Stimulated activated CD4-positive, alpha-beta T cell treated with anti-CD3 and anti-CD28 coated beads, Interleukin-1b, Interleukin-23, amount 100 ng/mL, for 1 hour (primary cell): ENCODE measurements at places on chromosomes 6 and 20.

GRCh38 chr20:36217226-36217625 is 19.1 kb upstream of the AAR2 start:
- no peak for DNase-seq

DNA sequence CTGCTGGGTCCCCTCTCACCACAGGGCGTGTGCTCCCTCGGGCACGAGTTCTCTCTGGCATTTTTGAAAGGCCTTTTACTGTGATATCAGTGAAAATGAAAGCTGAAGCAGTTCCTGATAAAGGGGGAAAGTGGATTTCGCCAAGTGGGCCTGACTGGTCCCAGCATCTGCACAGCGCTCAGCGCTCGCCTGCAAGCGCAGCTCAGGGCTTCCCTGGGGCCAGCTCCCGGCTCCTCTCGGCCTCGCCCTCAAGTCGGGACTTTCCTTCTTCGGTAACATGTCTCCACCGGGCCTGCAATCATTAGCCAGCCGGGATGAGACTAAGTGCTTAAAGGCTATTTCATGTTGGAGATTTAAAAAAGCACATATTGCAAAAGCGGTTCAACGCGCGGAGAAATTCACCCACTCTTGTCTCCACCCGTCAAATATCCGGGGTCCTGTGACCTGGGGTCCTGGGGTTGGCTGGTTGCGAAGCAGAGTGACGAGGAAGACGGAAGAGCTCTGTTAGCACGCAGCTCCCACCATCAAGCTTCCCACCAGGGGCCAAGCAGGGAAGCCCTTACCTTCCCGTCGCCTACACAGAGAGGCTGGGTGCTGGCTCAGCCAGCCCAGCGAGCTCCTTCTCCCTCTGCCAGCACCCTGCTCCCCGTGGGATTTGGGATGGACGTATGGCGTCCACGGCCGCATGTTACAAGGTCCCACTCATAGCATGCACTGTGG is 114.1 kb downstream of the SMOC2 start:
- no peak for DNase-seq

GRCh38 chr6:151095538-151096254 is 144.1 kb upstream of the AKAP12 start:
- no peak for DNase-seq

DNA sequence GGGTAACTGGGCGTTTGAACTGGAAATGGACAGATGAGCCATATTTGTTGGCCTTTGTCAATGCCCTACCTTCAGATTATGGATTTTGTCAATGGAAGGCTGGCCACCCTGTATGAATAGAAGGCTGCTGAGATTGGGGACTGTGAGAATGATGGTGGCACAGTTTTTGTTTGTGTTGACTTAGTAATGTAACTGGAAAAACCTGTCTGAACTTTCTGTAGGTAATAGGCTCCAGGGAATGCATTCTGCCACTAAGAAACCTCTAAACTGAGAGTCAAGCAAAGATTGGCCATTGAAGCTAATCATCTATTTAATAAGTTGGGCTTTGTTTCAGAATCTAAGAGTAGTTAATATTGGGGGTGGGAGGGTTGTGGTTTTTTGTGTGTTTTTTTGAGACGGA is 97.5 kb downstream of the FOXO3 start:
- DNase-seq, result no peak

DNA sequence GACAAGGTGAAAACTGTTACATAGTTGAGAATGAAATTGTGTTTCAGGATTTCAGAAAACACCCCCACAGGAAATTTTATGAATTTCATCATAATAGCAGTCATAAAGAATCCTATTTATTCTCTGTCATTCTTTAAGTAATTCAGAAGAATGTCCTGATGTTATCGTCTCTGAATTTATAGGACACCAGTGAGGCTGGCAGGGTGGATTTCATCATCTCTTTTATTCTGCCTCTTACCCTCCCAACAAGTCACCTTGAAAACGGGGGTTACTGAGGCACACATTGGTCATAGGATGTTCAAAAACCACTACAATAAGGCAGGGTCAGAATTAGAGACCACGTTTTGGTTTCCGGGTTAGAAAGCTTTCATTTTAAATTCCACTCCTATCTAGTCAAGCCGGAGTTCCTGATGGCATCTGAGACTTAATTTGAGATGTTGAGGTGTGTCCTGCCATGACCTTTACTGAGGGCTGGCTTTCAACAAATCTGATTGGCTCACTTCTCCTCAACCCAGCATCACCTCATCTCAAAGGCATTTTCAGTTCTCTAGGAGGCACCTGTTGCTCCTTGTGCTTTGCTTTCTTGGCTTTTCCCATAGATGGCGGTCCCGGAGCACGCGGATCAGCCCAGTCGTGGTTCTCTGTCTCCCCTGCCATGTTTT is 230.6 kb upstream of the SUPT3H start:
- no peak for DNase-seq

DNA sequence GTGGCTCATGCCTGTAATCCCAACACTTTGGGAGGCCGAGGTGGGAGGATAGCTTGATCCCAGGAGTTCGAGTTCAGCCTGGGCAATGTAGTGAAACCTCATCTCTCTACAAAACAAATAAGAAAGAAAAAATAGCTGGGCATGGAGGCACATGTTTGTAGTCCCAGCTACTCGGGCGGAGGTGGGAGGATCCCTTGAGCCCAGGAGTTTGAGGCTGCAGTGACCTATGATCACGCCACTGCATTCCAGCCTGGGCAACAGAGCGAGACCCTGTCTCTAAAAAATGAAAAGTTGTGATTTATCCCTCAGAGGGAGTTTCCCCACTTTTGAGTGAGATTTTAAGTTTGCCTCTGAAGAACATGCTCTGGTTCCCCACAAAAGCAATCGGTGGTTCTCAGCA is 17.4 kb upstream of the BMP7 start:
- DNase-seq, result no peak

DNA sequence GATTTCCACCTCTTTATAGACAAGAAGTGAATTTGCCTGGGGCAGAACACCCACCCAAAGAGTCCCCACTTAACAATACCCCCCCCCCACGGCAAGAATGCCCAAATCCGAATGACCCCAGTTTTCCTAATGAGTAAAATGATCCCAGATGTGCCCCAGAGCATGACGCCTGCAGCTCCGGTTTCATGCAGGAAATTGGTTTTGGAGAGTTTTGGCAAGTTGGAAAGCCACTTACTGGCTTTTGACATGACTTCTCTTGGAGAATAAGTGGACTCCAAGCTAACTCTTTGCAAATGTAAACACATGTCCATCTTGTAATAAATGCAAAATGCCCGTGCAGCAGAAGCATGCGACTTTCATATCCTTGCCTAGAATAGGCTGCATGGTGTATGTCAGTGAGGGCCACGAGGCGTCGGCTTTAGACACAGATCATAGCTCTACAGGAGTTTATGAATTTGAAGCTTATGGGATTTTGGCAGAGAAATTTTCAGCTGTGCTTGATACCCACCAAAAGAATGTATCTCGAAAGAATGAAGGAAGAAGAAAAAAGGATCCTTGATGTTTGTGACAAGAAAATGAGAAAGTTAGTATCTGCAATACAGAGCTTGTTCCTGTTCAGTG is 24.2 kb downstream of the EDN3 start:
- DNase-seq, result no peak

DNA sequence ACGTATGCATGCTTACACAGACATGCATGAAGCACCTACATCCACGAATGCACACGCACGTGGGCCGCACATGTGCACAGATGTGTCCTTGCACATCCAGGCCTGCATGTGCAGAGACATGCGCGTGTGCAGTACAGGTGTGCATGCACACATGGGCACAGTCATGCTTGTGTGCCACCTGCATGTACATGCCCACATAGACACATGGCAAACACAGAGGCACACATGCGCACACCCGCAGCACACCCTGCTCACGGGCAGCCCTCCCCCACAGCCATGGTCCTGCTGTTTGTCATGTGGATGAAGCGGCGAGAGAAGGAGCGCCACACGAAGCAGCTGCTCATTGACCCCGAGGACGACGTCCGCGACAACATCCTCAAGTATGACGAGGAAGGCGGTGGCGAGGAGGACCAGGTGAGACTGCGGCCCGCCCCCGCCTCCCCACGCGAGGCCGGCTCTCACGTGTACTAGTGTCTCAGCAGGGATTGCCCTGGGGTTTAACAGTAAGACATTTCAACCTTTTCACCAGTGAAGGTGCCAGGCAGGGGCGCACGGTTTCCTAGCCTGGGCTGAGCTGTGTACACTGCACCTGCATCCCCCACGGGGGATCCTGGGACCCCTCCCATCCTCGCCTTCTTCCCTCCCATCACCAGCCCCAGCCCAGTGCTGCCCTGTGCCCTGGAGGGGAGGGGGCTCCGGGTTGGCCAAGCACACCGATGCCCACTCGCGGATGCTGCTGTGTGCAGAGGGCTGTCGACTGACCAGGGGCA is 132.8 kb downstream of the TAF4 start:
- no peak for DNase-seq

GRCh38 chr20:23393996-23394775 is 27.1 kb downstream of the NAPB start:
- DNase-seq, result no peak

GRCh38 chr20:17872434-17872833 is 96.2 kb downstream of the SNX5 start:
- DNase-seq, result no peak

- DNase-seq, result no peak
These were observed 46.8 kb downstream of the CTCFL start for GRCh38 chr20:57478176-57478575.

GRCh38 chr6:147551976-147552375 is 43.5 kb downstream of the SAMD5 start:
- DNase-seq, result no peak

GRCh38 chr6:160505970-160506369 is 157.8 kb downstream of the SLC22A3 start:
- no peak for DNase-seq

DNA sequence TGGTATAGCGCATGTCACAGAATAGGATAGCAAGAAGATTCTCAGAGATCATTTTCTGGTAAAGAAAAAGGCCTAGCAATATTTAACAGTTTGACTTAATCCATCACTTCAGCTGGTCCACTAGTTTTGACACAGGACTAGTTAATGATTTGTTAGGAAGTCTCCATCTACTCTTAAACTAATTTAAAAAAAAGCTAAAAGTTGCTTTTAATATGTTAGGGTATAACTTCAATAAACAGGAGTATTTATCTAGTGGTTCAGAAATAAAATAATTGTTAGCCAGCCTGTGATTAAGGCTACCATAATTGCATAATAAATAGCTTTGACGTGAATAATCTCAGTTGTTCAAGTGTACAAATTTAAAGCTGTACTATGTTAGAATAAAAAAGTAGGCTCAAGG is 195.6 kb downstream of the FUT9 start:
- DNase-seq, result no peak

- DNase-seq, result no peak
These were observed 128.1 kb upstream of the LY86 start for GRCh38 chr6:6460416-6460815.

GRCh38 chr6:88301256-88301655 is 135.1 kb upstream of the CNR1 start:
- no peak for DNase-seq

DNA sequence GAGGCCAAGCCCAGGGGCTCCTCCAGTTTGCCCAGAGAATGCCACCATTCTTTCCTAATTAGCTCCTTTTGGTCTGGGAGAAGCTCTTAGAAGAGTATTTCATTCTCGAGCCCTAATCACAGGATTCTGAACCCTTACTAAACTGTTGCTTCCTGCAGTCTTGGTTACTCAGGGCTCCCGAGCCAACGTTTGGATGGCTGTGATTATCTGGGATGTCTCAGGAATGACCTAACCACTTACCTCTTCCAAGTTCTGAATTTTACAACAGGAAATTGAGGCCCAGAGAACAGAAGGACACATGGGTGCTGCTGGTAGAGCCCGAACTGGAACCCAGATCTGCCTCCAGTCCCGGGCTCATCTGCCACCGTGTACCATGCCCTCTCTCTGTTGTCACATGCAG is 22.2 kb upstream of the PNPLA1 start:
- no peak for DNase-seq

DNA sequence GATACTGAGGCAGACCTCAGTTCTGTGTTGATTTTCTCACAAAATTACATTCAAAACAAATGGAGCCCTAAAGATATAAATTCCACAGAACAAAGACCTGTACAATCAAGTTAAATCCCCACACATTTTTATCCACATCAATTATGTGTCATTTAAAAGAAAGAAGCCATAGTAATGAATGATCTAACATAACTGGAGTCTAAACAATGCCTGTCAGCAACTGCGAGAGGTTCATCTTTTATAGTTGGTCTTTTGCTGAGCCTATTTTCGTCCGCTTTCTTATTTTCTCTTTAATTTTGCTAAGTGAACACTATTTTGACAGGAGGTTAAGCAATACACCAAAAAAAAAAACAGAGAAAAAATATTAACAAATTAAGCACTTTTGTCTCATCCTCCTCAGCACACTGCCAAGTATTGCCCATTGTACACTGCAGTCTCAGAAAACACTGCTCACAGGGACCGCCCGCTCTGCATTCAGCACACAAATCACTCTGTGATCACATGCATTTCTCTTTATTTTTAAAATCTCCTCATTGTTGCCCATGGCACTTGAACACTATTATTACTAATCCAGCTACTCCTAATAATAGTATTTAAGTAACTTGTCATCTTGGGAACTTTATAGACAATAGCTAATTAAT is 140.8 kb downstream of the BTBD9 start:
- DNase-seq, result no peak

DNA sequence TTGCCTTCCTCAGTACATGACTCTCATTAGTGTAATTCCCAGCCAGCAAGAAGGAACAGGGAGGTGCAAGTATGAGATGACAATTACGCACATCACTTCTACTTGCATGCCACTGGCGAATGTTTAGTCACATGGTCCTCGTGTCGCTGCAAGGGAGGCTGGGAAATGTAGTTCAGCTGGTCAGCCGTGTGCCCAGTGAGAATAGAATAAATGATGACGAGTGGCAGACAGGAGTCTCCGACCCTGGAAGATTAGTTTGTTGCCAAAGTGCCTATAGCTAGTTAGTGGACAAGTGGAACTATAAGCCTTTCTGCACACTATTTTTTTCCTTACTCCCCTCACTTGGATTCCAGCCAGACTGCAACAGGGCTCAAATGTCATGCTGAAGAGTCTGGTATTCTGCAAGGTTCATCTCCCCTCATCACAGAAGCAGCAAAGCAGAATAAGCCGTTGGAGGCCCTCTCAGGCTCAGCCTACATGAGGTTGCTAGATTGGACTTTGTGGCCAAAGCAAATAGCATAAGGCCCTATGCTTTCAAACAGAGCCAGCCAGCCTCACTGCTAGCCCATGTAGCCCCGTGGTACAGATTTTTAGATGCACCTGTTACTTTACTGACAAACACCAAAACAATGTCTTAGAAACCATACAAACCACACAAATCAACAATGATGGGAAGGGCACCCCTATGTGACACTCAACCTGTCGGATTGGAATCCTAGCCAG is 9.7 kb downstream of the LINC00237 start:
- DNase-seq, result no peak

DNA sequence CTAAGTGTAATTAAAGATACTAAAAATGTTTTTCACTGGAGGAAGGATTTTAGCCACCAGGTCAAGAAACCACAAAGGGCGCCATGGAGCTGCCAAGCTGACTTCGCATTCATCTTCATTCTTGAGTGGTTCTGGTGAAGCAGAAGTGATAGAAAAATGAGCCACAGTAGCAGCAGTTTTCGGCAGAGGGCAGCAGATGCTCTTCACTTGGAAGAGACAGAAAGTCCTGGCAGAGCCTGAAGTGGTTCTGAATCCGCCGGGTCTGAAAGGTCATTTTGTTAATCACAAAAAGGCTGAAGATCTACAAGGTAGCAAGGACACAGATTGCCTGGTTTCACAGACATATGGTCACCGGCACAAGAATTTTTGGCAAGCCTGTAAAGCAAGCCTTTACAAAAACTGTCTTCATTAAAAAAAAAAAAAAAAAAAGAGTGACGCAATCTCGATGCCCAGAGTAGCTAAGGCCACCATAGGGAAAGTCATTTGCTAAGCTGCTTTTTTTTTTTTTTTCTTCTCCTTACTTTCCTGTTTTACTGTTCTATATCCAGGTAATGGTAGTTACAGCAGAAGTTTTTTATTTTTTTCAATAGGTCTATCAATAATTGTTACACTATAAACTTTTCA is 345.1 kb upstream of the AGPAT4 start:
- no peak for DNase-seq
